ENCODE measurements at places on chromosomes 12 and 14.

DNA sequence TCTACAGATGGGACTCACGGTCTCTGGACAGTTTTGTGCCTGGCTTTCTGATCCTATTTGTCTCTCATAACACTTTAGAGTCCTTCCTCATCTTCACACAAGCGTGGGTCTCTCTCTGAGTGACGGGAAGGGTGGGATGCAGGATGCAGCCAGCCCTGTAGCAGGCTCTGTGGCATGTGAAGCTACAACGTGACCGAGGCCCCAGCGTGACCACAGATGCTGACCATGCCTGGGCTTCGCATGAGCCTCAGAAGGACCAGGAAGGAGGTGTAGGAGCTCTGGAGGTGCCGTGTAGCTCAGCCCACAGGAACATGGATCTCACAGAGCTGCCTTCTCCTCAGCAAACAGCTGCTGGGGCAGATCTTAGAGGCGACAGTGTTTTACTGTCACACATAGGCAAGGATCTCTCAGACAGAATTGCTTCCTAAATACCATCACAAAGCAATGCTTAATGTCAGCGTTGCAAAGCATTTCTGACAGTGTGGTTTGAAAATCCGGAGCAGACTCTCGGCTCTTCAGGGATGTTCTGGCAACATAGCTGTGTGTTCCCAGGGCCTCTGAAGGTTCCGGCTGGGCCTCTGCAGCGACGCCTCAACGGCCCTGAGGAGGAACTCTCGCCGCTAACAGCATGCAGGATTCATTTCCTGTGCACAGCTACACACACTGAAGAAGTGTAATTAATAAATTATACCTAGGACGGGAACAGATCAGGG lies 21.9 kb downstream of the ANKLE2 start:
- no peak for DNase-seq

GRCh38 chr14:103803661-103804060 lies 43.7 kb downstream of the PPP1R13B start:
- peak; percentile 19 for DNase-seq

GRCh38 chr14:93537951-93538350 lies 107.2 kb downstream of the UNC79 start:
- DNase-seq, result no peak

- no peak for DNase-seq
These were observed 72.3 kb upstream of the STXBP6 start for GRCh38 chr14:25122211-25122610.

DNA sequence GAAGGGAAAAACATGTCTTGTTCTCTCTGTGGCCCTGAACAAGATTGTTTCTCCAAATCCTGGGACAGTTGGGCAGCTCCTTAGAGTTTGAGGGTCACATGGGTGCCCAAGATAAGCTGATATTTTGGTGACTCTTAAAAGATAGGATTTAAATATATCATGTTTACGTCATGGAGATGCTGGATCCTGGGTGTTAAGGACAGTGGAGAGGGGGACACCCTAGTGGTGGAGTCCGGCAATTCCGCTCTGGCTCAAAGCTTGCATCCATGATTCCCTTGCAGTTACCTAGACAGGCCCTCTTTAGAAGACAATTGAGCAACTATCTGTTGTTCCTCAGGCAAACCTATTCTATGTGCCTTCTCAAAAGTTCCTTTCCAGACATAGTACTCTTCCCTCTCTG lies 101.8 kb downstream of the CMKLR1 start:
- peak; percentile 3 for DNase-seq

GRCh38 chr14:32846821-32847365 lies 91.8 kb upstream of the NPAS3 start:
- no peak for DNase-seq

DNA sequence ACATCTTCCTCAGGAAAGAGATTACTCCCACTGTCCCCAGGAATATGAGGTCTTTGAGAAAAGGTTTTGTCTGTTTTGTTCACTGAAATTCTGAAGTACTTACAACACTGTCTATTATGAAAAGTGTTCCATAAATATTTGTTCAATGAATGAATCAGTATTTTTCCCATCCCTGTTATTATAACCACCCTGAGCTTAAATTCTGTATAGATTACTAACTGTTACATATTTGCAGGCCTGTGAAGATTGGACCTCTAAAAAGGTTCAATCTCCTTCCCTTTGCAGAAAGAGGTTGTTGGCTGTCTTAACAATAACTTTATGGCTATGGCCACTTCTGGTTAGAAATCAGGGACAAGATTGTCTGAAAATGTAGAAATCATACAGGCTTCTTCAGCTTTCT lies 174.5 kb upstream of the NPAS3 start:
- no peak for DNase-seq

- no peak for DNase-seq
These were observed 329.0 kb downstream of the TMEM121 start for GRCh38 chr14:105855246-105855892.

- peak; percentile 60 for DNase-seq
These were observed 10.2 kb upstream of the EDDM3B start for GRCh38 chr14:20757965-20758364.

DNA sequence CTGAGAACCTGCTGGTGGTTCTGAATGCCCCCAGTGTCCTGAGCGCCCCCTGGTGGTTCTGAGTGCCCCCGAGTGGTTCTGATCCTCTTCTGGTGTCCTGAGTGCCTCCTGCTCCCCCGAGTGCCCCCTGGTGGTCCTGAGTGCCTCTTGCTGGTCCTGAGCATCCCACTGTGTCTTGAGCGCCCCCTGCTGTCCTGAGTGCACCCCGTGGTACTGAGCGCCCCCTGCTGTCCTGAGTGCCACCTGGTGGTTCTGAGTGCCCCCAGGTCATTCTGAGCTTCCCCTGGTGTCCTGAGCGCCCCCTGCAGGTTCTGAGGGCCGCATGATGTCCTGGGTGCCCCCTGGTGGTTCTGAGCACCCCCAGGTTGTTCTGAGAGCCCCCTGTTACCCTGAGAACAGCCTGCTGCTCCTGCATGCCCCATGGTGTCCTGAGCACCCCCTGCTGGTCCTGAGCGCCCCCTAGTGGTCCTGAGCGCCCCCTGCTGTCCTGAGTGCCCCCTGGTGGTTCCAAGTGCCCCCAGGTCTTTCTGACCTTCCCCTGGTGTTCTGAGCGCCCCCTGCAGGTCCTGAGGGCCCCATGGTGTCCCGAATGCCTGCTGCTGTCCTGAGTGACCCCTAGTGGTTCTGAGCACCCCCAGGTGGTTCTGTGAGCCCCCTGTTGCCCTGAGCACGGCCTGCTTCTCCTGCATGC lies 1165.4 kb downstream of the TMEM121 start:
- DNase-seq, result peak; percentile 0

DNA sequence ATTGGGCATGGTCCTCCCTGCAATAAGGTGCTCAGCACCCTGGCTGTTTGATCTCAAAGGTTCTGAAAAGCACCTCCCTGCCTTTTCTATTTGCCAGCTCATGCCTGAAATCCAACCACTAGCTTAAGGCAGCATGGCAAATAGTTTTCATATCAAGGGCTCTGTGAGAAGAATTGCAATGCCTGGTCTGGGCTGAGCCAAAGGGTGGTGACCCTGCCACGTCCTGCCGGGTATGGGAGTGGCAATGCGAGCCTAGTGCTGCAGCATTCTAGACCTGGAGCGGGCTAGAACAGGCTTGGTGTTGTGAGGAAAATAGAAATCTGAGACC lies 2.3 kb upstream of the SCNN1A start:
- no peak for DNase-seq

DNA sequence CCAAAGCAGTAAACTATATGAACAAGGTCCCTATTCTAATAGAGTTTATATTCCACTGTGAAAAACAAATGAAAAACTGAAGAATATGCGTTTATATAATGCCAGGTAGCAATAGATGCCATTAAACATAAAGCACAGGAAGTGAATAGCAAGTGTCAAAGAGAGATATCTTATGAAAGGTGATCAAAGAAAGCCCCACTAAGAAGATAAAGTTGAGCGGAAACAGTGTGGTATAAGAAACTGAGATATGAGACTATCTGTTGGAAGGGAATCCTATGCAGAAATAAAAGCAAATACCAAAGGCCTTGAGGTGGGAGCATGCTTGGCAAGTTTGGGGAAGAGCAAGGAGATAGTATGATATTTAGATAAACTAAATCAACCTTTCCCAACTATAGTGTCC lies 123.1 kb upstream of the FAR2 start:
- DNase-seq, result no peak

DNA sequence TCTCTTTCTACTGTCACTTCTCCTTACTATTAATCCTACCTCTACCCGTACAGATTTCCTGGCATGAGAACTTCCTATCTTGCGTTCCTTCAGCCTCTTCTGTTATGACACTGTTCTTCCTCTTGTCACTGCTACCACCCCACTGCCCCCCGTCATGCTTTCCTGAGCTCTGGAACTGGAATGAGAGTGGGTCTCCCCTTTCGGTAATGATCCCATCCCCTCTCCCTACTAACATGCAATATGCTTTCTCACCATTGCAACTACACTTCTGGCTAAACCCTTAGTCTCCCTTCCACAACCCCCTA lies 4.9 kb upstream of the AP1G2 start:
- DNase-seq, result no peak

GRCh38 chr12:124318278-124319020 lies 23.6 kb downstream of the RFLNA start:
- no peak for DNase-seq

DNA sequence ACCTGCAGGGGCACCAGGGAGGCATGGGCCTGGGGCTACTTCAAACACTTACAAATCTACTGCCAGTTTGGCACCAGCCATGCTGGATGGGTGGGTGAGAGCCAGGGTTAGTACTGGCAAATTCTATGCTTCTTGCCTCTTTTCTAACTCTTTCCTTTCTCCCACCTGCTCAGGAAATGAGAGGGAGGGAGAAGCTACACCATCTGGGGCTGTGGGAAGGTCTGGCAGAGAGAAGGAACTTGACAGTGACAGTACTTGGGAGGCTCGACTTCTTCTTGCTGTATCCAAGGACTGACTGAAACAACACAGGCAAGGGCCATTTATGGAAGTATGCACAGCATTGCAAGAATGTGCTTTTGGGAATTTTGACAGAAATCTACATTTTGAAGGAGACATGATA lies 149.6 kb upstream of the DYRK2 start:
- DNase-seq, result no peak

GRCh38 chr14:75315144-75315543 lies 36.5 kb downstream of the FOS start:
- DNase-seq, result peak; percentile 36

GRCh38 chr12:98446682-98447081 lies 68.7 kb upstream of the TMPO start:
- no peak for DNase-seq
